ENCODE measurements at places on chromosomes 3 and 15.

GRCh38 chr3:42376344-42376798, 34.0 kb downstream of the LYZL4 start:
- no peak for DNase-seq

DNA sequence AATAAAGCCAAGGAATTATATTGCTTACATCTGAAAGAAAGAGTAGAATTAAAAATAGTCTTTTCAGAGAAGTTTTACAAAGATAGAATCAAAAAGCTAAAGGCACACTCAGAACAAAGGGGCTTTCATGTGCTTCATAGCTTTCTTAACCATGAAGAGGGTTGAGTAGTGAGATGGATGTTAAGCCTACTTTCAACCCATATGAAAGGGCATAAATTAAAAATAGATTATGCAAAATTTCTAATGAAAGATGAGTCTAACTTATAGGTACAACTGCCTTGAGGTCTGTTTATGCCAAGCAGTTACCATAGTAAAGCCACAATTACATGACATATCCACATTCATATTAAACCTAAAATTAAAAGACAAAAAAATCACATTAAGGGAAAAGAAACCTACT, 223.3 kb upstream of the ARHGEF26 start:
- no peak for DNase-seq

- no peak for DNase-seq
Observed at GRCh38 chr3:30007668-30008067, 598.7 kb upstream of the TGFBR2 start.

DNA sequence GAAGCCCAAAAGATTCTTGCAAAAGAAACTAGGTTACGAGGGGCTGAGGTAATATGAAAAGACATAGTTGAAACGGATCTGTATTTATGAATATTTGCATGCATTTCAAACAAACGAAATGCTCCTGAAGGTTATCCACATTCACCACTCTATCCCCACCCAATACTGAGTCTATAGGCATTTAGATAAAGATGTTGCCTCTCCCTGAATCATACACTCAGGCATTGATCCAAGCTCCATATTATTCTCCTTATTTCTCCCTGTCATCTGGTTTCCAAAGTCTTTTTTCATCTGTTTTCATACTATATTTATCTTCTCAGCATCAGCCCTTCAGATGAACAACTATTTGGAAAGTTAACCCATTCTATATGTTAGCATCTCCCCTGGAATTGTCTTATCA, 492.5 kb upstream of the TGFBR2 start:
- no peak for DNase-seq

GRCh38 chr3:5277612-5278236, 90.2 kb downstream of the EDEM1 start:
- DNase-seq = no peak

- DNase-seq = no peak
Observed at GRCh38 chr3:67719333-67719732, 64.9 kb upstream of the SUCLG2 start.

GRCh38 chr3:30691249-30691880, 85.0 kb downstream of the TGFBR2 start:
- DNase-seq = no peak

Data from stimulated activated CD4-positive, alpha-beta T cell treated with anti-CD3 and anti-CD28 coated beads, Interleukin-1b, Interleukin-23, amount 100 ng/mL, for 1 hour (primary cell).